ENCODE measurements at places on chromosomes 2 and 18.

DNA sequence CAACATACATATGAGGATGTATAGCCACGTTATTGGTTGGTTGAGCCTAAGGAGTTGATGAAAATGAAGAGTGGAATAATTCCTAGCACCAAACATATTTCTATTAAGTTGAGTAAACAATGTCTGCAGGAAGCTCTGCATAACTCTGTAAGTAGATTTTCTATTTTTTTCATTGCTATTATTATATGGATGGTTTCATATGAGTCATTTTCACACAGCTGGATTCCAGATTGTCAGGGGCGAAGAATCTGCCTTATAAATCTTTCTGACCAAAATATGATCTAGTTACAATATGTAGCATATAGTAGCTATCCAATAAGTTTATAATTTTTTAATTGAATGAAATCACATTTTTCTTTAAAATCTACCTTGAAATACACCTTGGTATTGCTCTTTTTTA lies 468.0 kb upstream of the PKDCC start:
- no peak for DNase-seq

DNA sequence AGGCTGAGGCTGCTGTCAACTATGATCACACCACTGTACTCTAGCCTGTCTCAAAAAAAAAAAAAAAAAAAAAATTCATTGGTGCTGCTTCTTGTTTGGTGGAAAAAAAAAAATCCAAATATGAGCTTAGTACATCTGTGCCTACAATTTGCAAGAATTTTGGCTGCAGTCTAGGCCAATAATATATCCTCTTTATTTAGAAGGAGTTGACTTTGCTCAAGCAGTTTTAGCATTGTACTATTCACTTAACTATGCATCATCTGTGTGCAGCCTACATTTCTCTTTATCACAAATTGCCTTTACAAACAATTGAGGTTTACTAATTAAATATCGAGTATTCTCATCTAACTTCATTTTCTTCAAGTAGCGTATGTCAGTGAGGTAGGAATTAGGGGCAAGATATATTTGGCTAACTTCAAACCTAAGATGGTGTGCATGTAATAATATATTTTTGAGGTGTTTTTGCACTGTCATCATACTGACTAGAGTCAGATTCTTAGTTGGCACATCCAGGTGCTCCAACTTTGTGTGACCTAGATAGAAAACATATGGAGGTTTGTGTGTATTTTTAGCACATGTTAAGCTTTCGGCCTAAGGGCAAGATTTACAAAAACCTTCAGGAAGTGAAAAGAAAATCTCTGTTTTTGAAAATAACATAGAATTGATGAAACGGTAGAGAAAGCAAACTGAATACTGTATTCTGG lies 51.8 kb downstream of the PMS1 start:
- DNase-seq, result no peak

GRCh38 chr2:207868855-207869596 lies 99.3 kb upstream of the FZD5 start:
- DNase-seq, result no peak

DNA sequence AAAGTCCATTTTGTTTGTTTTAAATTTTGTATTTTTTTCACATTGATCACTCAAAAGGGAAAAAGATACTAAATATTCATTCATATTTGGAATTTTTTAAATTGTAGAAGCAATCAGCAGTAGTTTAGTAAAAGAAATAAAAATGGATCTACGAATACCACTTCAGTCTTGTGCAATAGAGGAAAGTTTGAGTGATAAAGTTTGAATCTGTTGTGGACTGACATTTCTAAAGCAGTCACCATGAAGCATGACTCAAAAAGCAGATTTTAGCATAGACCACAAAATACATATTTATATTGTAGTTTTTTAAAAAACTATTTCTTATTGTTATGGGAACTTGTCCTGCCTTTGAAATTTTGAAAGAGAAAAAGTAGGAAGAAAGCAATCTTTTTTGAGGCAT lies 520.5 kb upstream of the ZEB2 start:
- no peak for DNase-seq

GRCh38 chr2:136208682-136209420 lies 90.9 kb upstream of the CXCR4 start:
- no peak for DNase-seq

GRCh38 chr18:75839041-75839440 lies 411.5 kb upstream of the SMIM21 start:
- no peak for DNase-seq

- DNase-seq, result no peak
These were observed 2.8 kb downstream of the GCFC2 start for GRCh38 chr2:75707901-75708300.

GRCh38 chr2:109486711-109487535 lies 126.8 kb downstream of the SEPTIN10 start:
- DNase-seq, result no peak

GRCh38 chr2:11709293-11709692 lies 37.1 kb upstream of the LPIN1 start:
- DNase-seq, result no peak

- peak; percentile 81 for DNase-seq
These were observed 823 bp upstream of the RNU2-63P start for GRCh38 chr2:88016960-88017779.

- peak; percentile 20 for DNase-seq
These were observed 1012.4 kb upstream of the GYPC start for GRCh38 chr2:125643585-125643984.

- peak; percentile 18 for DNase-seq
These were observed 105.5 kb downstream of the ZEB2 start for GRCh38 chr2:144414324-144414845.

- DNase-seq, result no peak
These were observed 100.3 kb upstream of the TFPI start for GRCh38 chr2:187654535-187654934.

GRCh38 chr2:189614585-189614984 lies 34.0 kb upstream of the SLC40A1 start:
- no peak for DNase-seq

DNA sequence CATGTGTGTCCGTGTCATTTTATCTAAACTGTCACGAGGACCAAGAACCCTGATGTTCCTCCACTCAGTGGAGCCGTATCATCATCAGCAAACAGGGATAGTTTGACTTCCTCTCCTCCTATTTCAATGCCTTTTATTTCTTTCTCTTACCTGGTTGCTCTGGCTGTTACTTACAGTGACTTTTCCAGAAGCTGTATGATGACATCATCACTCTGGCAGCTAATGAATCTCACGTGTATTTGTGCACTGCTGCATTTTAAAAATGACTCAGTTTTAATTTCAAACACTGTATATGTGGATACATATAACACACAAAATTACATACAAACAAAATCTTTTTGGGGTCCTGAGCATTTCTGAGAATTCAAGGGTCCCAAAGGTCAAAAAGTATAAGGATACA lies 481.4 kb downstream of the CDH2 start:
- DNase-seq, result no peak

GRCh38 chr2:194385376-194385775 lies 1271.7 kb upstream of the SLC39A10 start:
- DNase-seq, result no peak

GRCh38 chr2:231527955-231528635 lies 2.1 kb downstream of the NMUR1 start:
- DNase-seq, result no peak

GRCh38 chr2:229920011-229920641 lies 1.7 kb downstream of the TRIP12 start:
- DNase-seq, result peak; percentile 22

DNA sequence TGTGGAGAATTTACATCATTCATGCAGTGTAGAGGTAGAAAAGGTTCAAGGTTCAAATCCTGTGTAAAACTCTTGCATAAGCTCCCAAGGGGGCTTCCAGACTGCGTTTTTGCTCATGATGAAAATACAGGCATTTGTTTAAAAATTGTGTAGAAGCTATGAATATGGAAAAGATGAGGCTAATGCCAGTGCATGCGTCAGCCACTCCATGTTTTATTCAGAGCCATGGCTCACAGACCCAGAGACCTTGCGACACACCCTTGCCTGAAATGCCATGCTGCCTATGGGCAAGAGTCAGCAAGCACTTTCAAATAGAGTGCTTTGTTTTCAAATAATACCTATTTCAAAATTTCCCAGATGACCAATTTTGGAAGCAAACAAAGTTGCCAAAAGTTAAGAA lies 262.3 kb downstream of the TRIB2 start:
- no peak for DNase-seq

DNA sequence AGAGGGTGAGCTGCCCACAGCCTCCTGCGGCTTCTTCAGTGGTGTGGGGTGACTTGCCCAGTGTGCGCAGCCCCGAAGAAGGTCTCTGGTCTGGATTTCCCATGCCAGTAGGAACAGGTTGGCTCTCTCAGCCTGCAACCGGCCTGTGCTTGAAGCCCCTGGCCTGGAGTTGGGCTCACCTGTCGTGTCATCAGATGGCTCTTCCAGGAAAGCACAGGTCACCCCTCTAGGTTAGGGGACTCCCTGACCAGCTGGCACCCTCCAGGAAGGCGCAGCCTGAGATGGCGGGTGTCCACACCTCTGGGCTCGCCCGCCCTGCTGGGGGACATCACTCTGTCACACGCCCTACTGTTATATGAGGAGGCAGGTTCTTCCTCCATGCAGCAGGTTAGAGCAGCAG lies 179.8 kb downstream of the SEPTIN10 start:
- no peak for DNase-seq

GRCh38 chr2:174662459-174662858 lies 64.9 kb upstream of the WIPF1 start:
- no peak for DNase-seq

GRCh38 chr18:77209587-77209986 lies 40.1 kb upstream of the GALR1 start:
- no peak for DNase-seq

- no peak for DNase-seq
These were observed 2.4 kb downstream of the RPE start for GRCh38 chr2:210004881-210005280.

DNA sequence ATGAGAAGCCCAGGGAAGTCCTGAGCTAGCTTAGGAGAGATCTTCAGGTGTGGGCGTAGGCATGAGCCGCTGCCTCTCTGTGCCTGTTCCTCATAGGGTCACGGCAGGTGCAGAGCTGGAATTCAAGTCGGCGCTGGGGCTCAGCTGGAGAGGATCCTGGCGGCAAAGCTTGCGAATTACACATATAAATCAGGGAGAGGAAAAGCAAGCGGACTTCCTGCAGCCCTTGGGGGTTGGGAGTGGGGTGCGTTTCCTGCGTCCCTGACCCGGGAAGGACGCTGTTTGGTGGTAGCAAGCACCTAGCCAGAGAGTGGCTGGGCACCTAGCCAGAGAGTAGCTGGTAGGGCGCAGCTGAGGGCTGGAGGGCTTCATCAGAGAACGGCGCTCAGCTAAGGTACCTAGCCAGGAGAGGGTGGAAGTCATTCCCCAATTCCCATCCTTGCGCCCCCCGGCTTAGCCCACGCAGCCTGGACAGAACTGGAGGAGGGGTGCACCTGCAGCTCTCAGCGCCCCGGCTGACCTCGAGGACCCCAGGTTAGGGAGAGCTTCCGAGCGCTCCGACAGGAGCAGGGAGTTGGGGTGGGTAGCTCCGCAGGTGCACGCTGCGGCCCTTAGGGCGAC lies 459 bp upstream of the EFR3B start:
- no peak for DNase-seq

DNA sequence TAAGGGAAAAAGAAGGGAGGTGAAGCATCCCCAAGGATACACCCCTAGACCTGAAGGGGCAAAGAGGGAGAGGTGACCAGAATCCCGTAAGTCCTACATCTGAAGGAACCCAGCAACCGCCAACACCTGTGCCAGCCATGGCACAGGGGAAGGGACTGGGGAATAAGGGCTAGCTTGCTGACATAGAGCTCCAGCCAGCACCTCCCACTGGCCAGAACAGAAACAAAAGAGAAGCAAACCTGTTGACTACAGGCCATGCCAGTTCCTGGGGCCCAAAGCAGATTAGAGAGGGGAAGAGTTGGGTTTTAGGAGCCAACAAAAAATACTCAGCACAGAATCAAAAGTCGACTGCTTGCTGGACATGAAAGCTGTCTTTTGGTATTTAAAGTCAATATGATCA lies 244.6 kb downstream of the SUCLG1 start:
- DNase-seq, result no peak

- DNase-seq, result no peak
These were observed 1038.0 kb upstream of the PIK3C3 start for GRCh38 chr18:40917056-40917455.

- DNase-seq, result no peak
These were observed 131.3 kb upstream of the GPC1 start for GRCh38 chr2:240303896-240304745.

GRCh38 chr2:39158351-39158750 lies 37.5 kb upstream of the SOS1 start:
- no peak for DNase-seq

- no peak for DNase-seq
These were observed 64.9 kb downstream of the EPAS1 start for GRCh38 chr2:46361920-46362666.

DNA sequence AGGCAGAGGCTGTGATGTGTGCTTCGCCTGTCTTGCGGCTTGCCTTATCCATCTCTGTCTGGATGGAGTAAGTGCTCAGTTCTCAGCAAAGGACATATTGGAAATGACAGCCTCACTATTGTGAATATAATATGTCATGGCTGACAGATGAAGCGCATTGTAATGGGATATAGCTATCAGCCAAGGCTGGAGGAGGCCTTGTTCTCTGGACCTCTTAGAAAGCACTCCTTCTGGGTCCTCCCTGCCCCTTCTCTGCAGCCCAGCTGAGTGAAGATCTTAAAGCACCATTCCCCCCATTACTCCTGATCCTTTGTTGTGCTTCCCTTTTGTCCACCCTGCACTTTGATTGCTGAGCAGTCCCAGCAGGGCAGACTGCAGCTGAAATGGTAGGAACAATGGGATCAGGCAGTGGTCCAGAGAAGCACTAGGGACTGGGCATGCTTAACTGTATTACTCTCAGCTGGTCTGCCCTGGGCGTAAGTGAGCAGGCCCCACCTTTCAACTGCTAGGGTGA lies 265.3 kb downstream of the SETBP1 start:
- DNase-seq, result no peak

DNA sequence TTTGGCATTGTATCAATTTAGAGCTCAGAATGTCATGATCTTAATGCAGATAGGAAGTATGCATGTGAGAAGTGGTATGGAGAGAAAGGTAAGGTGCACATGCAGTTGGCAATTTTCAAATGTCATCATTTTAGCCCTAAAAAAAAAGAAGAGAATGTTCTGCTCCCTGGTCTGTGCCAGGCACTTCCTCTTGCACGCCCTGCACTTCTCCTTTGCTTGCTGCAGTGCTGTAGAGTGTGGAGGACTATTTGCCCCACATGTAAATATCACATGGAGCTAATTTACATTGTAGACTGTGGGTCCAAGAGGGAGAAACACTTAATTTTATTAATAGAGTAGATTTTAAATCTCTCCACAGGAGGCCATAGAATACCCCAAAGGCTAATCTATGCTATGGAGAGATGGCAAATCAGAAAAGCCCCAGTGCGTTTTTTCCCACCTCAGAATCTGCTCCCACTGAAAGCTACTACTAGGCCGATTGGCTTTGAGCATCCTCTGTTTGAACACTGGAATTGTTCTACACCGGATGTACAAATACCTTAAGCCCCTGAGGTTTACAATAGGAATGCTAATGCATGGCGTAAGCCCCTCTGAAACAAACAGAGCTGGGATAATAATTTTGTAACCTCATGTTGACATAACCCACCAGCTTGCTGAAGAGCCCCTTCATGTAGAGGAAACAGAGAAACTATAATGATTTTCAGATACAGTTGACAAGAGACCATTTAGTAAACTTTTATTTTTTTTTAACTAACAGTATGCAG lies 137.2 kb upstream of the KLHL14 start:
- DNase-seq, result no peak

Data from GM06990 (cell line).